Activated CD8-positive, alpha-beta memory T cell treated with anti-CD3 and anti-CD28 coated beads for 24 hours (primary cell): ENCODE measurements at places on chromosomes 12 and 14.

- no peak for DNase-seq
Measured at GRCh38 chr14:51847489-51847796, 13.0 kb upstream of the GNG2 start.

- no peak for DNase-seq
Measured at GRCh38 chr14:63715360-63715759, 12.5 kb downstream of the SGPP1 start.

GRCh38 chr14:50345846-50346422 is 33.8 kb downstream of the DMAC2L start:
- no peak for DNase-seq

DNA sequence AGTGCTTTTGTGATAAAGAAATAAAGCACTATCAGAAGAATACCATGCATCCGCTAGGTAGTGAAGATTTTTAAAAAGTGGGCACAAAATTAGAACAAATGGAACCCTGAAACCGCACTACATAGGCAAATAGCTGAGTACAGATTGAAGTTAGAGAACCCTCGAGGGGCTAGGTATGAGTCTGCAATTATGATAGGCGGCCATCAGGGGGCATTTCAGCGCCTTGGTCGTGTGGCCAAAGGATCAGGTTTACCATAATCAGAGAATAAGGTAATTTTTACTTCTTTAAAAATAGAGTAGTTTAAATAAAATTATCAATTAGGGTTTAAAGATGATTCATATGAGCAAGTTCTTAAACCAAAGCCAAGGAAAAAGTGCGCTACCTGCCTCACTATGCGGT is 129.8 kb downstream of the TMX1 start:
- no peak for DNase-seq

GRCh38 chr12:84702001-84702400 is 210.6 kb downstream of the SLC6A15 start:
- no peak for DNase-seq

GRCh38 chr12:88227871-88228270 is 85.8 kb downstream of the TMTC3 start:
- no peak for DNase-seq

DNA sequence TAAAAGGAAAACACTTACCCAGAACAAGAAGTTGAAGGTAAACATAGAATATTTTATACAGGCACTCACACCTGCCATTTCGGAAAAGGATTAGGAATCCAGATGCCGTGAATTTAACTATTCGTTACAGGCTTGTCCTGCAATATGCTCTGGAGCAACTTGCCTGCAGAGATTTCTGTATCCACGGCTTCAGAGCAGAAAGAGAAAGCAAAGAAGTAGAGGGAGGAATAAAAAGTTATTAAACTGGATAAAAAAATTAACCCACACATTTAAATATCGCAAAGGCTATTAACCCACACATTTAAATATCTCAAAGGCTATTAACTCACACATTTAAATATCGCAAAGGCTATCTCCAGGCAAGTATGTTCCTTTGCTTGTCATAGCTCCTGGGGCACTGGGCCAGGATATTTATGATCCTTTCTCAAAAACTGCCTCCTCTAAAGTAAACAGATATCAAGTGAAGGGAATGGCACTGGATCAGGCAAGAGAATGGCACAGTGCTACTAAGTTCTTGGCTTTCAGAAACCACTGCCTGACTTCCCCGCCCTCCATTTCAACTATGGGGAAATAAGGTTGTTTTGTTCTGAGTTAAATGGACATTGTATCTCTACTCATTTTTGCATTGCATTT is at the start of gene TSPAN8:
TSS of gene TSPAN8 (minus strand) at position 399 of the 633 bp plus-strand sequence. CDS start at position 78, 321 bp downstream.
- no peak for DNase-seq

DNA sequence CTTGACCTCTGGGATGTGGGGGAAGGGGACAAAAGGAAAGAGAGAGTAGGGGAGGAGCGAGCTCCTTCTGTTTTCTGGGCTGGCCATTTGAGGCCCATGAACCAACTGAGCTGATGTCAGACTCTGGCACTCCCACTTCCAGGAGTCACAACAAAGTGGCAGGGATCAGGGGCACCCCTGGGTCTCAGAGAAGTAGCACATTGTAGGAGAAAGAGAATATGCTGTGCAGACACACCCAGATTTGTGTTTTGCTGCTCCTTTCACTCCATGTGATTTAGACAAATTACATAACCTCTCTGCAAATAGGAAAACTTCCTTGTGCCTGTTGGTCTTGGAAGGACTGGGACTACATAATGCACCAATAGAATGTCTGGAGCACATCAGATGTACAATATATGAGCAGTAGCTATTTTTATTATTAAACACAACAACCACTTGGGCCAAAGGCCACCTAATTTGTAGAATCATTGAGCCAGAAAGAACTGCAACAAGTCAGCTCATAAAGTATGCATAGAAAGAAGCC is 265.5 kb downstream of the ZFP36L1 start:
- no peak for DNase-seq

DNA sequence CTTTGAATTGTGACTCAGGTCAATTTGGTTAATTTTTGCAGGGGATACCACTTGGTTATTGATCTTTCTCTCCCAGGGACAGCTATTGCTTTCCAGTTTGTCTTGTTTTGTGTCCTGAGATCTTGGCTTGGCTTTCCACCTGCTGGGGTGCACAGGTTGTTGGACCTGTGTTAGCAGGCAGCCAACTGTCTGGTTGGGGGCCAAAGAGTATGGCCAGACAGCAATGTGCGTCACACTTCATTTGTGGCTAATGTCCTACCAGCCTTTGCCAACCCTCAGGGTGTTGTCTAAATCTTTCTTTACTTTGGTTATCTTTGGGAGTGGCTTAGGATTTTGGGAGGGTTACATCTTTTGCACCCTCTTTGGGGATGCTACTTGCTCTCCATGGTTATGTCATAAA is 494.9 kb upstream of the ATP2B1 start:
- DNase-seq, result no peak
